ENCODE measurements at places on chromosomes 3 and 15. TPM values are rescaled to one million over a fixed set of nuclear protein-coding genes. Genes with fewer than 3 reads are reported as not detected.

DNA sequence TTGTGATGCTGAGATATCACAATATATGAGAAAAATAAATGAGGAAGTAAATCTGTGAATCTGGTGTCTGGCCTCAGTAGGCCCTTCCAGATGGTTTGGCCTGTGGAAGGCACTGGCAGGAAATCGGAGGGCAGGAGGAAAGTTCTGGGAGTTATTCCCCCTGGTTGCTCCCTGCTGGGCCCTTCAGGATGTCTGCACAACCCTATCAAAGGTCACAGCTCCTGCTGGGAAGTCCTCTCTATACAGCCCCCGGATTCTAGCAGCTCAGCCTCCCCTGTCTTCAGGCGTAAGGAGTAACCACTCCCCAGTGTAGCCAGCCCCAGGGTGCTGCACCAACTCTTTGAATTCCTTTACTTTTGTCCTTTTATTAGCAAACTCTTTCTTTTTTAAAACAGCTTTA lies 56.2 kb downstream of the WNT7A start:
- no peaks in the 10 kb centered on the region for H3K4me1 ChIP-seq
- no peaks in the 10 kb centered on the region for H3K36me3 ChIP-seq
- DNase-seq: no peak
- H3K4me3 ChIP-seq: no peak overlapping the region

- H3K27me3 ChIP-seq: no peaks in the 10 kb centered on the region
- H3K27ac ChIP-seq: no peak overlapping the region
- no peak for DNase-seq
- no peaks in the 10 kb centered on the region for H3K4me1 ChIP-seq
Measured at GRCh38 chr15:38533926-38534325, 30.7 kb downstream of the RASGRP1 start.

GRCh38 chr15:69298697-69299441 lies at the start of gene PAQR5:
TSS of gene PAQR5 (plus strand) at chr15:69298912. CDS start at chr15:69360081, 61,169 bp downstream.
- peaks cover 15% of the 10 kb centered on the region for H3K4me1 ChIP-seq
- H3K27ac ChIP-seq: no peak within 1 kb of the TSS
- peaks cover 24% of the 10 kb centered on the region for H3K27me3 ChIP-seq
- no peaks in the 10 kb centered on the region for H3K36me3 ChIP-seq
- peak; percentile 38 for DNase-seq
- H3K4me3 ChIP-seq: no peak within 1 kb of the TSS

DNA sequence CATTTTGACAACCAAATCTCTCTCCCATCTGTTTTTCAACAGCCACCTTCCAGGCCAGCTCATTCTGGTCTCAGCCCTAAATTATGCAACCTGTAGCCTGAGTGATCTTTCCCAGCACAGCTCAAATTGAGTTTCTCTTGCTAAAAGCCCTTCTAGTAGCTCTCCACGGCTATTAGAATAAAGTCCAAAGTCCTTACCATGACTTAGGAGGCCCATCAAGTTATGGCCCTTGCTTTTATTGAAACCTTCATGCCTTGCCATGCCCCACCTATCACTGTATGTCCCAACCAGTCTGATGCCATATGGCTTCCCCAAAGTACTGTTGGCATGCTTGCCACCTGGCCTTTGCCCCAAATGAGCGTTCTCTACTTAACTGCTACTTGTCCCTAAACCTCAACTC lies 303.5 kb upstream of the GADL1 start:
- peaks cover 19% of the 10 kb centered on the region for H3K4me1 ChIP-seq
- no peaks in the 10 kb centered on the region for H3K36me3 ChIP-seq
- H3K27ac ChIP-seq: peak overlapping the region; percentile 24
- H3K4me3 ChIP-seq: no peak overlapping the region
- H3K27me3 ChIP-seq: no peaks in the 10 kb centered on the region
- DNase-seq: peak; percentile 54

Gene ZNF639
- polyA plus RNA-seq: 41.8 TPM

Gene CMC1
- polyA plus RNA-seq: 31.7 TPM

Gene BRPF1
- polyA plus RNA-seq: 17.6 TPM

- H3K4me3 ChIP-seq: no peak overlapping the region
- no peaks in the 10 kb centered on the region for H3K4me1 ChIP-seq
- peaks cover 22% of the 10 kb centered on the region for H3K27me3 ChIP-seq
Measured at GRCh38 chr15:69895202-69895601, 202.5 kb downstream of the TLE3 start.

Gene GASK1A
- 5.0 TPM for polyA plus RNA-seq

Gene GPR62
- polyA plus RNA-seq: 0.18 TPM
